ENCODE measurements at places on chromosomes 7 and 10.

GRCh38 chr10:76080451-76080850 is 649.0 kb downstream of the LRMDA start:
- DNase-seq: no peak

DNA sequence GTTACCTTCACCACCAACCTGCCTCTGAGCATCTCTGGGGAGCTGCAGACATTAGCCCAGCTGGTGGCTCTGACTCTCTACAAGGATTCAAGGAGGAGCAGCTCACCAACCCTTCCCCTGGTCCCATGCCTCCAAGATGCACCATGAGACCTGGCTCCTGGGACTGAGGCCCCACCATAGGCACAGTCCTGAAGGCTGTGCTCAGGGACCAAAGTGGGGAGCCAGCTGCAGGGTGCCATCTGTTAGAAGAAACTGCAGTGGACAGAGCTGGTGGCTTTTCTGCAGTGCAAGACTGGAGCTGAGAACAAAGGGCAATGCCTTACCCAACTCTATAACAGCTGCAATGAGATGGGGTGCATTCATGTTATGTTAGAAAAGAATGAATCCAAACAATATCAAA is 581.6 kb downstream of the TCERG1L start:
- DNase-seq: no peak

DNA sequence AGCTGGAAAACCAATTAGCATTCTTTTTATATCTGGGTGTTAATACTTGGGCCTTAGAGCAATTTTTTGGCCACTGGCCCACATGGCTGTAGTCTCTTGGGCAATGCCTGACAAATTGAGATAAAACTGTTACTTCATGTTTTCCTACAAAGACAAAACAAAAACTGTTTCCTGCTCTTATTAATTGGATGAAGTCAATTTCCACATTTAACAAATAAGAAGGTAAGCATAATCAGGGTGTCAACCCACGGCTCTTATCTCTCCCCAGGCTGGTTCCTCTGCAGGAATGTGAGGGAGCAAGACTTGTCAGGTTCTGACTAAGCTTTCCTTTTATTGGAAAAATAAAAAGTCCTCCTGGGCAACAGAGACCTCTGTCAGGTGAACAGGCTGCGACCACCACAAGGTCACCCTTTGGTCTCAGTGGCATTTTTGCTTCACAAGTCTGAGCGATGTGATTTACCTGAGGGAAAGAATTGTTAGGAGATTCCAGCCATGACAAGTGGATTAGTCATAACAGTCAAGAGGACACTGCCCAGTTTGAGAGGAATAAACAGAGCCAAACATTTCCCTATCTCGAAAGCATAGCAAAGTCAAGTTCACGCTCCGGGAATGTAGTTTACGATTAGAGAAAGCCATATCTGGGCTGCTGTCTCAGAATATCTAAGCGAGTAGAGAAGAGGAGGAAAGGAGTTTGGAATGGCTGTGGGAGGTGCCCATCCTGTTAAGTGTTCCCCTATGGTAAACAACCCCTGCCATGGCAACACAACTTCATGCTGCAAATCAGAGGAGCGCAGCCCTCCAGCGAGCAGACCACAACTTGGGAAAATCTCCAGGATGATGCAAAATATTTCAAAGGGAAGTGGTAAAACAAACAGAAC is 144.4 kb downstream of the TES start:
- DNase-seq: no peak

- no peak for DNase-seq
Observed at GRCh38 chr10:77007834-77008233, 629.8 kb downstream of the KCNMA1 start.

GRCh38 chr10:126570621-126571602 is 99.6 kb downstream of the C10orf90 start:
- no peak for DNase-seq

- no peak for DNase-seq
Observed at GRCh38 chr7:121397361-121397760, 1.3 kb upstream of the FAM3C start.

DNA sequence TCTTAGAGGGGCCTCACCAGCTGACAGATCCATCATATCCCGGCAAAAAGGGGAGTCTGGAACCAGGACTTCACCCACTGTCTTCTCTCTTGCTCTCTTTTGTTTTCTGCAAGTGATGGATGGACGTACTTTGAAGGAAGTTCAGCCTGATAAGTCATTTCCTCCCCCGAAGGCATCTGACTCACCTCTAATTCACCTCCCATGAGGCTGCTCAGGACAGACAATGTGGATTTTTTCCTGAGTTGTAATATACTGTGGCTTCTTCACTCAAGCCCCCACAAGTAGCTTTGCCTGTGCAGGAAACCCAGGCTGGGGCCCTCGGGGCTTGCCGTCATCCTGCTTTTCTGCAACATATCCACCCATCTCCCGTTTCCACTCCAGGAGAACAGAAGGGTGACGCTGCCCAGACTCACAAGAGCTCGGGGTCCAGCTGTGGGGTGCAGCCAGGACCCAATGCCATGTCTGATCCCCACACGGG is 70.4 kb downstream of the ASB13 start:
- no peak for DNase-seq

DNA sequence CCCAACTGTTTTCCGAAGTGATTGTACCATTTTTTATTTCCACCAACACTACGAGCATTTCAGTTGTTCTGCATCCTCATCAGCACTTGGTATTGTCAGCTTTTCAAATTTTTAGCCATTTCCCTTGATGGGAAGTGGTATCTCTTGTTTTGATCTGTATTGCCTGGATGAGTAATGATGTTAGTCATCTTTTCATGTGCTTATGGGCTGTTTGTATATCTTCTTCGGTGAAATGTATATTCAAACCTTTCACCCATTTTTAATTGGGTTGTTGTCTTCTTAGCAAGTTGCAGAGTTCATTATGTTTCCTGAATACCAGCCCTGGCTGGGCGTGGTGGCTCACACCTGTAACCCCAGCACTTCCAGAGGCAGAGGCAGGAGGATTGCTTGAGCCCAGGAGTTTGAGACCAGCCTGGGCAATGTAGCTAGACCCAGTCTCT is 22.1 kb downstream of the CLIP2 start:
- no peak for DNase-seq

GRCh38 chr10:79264942-79265341 is 82.3 kb upstream of the PPIF start:
- DNase-seq: no peak

- DNase-seq: no peak
Observed at GRCh38 chr10:7887174-7887816, 69.0 kb downstream of the TAF3 start.

GRCh38 chr10:129329385-129330055 is 137.5 kb upstream of the MGMT start:
- no peak for DNase-seq

- no peak for DNase-seq
Observed at GRCh38 chr7:155523168-155523675, 23.1 kb downstream of the CNPY1 start.

GRCh38 chr7:132972745-132973144 is 109.1 kb downstream of the CHCHD3 start:
- no peak for DNase-seq

GRCh38 chr10:109773288-109774120 is 149.8 kb downstream of the XPNPEP1 start:
- no peak for DNase-seq

DNA sequence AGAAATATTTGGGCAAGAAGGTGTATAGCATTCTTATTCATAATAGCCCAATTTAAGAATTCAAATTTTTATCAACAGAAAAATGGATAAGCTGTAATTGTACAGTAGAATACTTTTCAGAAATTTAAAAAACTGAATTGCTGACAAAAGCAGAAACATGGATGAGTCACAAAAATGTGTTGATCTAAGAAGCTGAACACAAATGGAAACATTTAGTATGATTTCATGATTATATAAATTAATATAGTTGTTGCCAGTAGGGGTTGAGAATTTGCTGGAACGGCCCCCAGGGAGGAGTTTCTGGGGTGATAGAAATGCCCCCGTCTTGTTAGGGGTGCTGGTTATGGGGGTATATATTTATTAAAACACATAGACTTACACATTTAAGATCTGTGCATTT is 179.1 kb downstream of the KLF6 start:
- no peak for DNase-seq

GRCh38 chr7:28672397-28672797 is 260.1 kb downstream of the CREB5 start:
- no peak for DNase-seq

DNA sequence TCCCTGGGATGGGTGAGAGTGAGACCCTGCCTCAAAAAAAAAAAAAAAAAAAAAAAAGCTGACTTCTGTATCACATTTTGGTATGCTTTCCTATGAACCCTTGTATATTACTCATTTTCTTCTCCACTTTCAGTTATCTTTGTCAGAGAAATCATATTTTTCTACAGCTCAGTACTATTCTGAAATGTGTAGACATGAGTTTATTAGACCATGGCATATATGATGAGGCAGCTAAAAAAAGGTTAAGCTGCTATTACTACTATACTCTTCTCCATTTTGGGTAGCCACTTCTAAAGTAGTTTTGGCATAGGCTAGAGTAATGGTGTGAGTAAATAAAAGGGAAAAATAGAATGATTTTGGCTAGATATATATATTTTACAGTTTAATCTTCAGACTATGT is 53.4 kb downstream of the MLLT10 start:
- no peak for DNase-seq

DNA sequence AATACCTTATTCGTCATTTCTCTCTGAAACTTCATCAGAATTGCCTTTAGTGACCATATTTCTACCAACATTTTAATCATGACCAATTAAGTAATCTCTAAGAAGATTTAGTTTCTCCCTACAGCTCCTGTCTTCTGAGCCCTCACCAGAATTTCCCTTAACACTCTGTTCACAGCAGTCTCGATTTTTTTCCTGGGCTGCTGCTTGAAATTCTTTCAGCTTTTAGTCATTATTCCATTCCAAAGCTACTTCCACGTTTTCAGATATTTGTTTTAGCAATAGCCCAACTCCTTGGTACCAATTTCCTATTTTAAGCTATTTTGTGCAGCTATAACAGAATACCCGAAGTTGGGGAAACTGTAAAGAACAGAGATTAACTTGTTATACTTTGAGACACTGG is 192.4 kb upstream of the DKK1 start:
- DNase-seq: no peak

DNA sequence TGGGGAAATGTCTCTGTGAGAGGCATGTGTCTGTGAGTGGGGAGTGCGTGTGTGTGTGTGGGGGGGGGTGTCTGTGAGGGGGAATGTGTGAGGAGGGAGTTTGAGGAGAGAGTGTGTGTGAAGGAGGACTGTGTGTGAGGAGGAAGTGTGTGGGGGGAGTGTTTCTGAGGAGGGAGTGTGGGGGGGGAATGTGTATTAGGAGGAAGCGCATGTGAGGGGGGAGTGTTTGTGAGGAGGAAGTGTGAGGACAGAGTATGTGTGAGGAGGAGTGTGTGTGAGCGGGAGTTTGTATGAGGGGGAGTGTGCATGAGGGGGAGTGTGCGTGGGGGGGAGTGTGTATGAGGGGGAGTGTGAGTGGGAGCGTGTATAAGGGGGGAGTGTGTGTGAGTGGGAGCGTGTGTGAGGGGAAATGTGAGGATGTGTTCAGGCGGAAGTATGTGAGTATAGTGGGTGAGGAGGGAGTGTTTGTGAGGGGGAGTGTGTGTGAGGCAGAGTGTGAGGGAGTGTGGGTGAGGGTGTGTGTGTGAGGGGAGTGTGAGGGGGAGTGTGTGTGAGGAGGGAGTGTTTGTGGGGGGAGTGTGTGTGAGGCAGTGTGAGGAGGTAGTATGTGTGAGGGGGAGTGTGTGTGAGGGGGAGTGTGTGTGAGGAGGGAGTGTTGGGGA is 21.8 kb upstream of the PTPRN2 start:
- no peak for DNase-seq

GRCh38 chr10:110951381-110951780 is 32.0 kb downstream of the SHOC2 start:
- no peak for DNase-seq

DNA sequence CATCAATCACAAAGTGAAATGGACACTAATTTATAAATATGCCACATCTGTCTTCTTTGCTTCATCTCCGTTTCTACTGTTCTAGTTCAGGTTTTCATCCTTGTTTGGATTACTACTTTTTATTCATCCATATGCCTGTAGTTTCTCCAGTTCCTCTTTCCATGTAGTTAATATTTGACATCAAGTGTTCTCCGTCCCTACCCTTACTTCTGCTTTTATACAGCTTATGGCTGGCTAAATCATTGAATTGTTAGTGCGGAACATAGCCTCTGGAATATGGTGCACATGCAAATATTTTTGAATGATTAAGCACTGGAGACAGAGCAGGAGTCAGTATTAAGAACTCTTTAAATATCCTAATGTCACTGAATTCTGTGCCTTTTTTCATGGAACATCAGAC is 230.0 kb upstream of the PPP1R3A start:
- DNase-seq: no peak

GRCh38 chr10:78413076-78414055 is 379.7 kb downstream of the RPS24 start:
- no peak for DNase-seq

DNA sequence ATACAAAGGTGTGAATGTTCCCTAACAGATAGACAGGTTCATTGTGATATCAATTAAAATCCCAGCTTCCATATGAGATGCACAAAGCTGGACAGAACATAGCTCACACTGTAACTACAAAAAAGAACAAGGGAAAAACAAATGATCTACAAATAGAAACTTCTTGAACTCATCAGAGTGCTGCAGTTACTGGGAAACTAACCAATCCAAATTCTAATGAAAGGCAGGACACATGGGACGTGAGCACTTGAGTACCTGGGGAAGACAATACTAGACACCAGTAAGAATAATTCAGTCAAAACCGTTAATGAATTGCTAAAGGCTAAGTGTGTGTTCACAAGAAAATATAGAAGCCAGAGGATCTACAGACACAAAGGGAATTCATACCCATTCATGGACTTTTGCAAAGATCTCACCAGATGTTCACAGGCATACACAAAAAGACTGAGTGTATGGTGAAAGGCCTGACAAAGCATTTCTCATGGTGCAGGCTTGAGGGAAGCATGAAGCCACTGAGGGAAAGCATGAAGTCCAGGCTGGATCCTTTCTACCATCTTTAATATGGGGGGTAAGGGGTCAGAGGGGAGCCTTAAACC is 7.8 kb upstream of the GPR22 start:
- DNase-seq: no peak

DNA sequence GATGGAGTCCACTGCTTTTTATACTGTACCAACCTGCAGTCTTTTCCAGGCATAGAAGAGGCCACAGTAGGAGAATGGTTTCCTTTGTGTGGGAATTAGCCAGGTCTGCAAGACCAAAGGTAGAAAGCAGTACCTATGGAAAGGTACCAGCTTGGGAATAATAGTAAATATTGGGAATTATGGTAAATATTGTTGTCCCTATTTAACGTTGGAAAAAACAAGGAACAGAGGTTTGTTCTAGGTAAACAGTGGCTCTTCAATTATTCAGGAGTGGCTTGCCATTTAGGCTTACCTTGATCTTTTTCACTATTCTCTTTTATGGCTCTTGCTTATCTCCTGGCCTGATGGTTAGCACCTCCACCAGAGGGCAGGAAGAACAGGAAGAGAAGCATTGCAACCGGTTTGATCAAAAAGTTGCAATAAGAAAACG is 43.9 kb upstream of the GSAP start:
- DNase-seq: no peak

DNA sequence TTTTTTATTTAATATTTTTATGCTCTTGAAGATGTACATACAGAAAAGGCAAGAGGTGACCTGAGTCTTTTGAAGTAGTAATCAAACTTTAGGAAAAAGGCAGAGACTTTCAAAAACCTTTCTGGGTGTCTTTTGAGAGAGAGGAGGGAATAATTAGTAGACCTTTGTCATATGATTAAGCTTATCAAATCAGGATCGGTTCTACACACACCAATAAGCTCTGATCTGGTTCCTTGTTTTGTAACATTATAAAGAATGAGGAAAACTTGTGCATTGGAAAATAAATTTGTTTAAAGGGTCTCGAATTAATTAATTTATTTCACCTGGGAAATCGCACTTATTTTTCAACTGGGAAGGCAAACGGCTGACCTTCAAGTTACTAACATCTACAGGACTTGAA is 11.9 kb downstream of the TWIST1 start:
- DNase-seq: no peak

Data from NCI-H2171 (cell line).